ENCODE measurements at places on chromosomes 2 and 18.
A peak's percentile ranks its signal among the peaks of the same experiment; 100 is the strongest.

GRCh38 chr18:4284528-4284927 is 170.6 kb downstream of the DLGAP1 start:
- DNase-seq = no peak

GRCh38 chr18:24103320-24104021 is 35.4 kb upstream of the CABYR start:
- DNase-seq = no peak

GRCh38 chr2:160137464-160137863 is 62.6 kb downstream of the ITGB6 start:
- DNase-seq = no peak

- DNase-seq = no peak
These were observed 11.3 kb downstream of the GAD1 start for GRCh38 chr2:170827841-170828532.

GRCh38 chr2:17083902-17084301 is 418.3 kb upstream of the CYRIA start:
- no peak for DNase-seq

GRCh38 chr18:48161191-48161910 is 230.9 kb upstream of the SMAD2 start:
- peak; percentile 84 for DNase-seq

DNA sequence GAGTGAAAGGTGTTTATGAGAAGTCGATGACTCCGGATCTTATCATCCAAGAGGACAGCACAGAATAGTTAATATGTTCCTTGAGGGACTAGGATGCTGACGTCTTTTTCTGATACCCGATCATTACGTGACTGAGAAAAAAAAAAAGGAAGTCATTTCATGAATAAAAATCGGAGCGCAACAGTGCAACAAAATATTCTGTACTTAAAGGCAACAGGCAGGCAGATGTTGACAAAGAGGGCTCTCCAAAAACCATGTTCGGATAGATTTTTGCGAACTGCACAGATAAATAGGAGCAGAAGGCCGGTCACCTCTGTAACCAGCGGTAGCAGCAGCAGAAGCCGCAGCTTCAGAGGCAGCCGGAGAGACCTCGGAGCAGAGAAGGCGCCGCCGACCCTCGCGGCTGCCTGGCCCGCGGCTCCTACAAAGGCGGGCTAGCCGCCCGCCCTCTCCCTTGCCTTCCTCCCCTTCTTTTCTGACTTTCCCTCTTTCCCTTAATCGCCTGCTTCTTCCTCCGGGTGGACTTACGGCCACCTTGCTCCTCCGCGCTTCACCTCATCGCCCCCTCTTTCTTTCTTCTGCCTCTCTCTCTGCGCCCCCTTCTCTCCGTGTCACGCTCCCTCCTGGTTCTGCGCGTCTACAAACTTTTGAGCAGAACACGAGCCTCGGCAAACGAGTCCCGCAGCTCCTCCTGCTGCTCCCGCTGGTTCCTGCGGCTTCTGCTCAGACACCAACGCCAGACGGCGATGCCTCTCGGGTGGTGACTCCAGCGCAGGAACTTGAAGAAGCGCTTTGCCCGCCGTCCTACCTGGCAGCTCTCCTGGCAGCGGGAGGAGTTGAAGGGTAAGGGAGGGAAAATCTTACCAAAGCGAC is at the start of gene ADCYAP1:
Gene ADCYAP1 (plus strand): TSS at position 654 of the 873 bp plus-strand sequence. CDS start 516 bp downstream, outside the sequence.
- no peak for DNase-seq

DNA sequence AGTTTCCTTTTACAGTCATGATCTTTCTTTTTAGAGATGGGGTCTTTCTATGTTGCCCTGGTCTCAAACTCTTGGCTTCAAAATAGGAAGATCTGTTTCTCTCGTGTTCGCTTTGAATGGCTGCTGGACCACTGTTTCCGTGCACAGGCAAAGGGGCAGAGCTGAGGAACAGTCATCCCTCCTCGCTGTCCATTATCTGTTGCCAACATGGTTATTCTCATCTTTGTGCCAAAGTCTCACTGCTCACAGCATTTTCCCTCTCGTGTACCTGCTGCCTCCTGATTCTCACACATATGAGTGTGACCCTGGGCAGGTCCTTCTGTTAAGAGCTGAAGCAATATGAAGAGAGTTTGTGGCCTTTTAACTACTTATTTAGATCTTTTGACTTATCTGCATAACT is 28.0 kb upstream of the CCNYL1 start:
- DNase-seq = no peak

DNA sequence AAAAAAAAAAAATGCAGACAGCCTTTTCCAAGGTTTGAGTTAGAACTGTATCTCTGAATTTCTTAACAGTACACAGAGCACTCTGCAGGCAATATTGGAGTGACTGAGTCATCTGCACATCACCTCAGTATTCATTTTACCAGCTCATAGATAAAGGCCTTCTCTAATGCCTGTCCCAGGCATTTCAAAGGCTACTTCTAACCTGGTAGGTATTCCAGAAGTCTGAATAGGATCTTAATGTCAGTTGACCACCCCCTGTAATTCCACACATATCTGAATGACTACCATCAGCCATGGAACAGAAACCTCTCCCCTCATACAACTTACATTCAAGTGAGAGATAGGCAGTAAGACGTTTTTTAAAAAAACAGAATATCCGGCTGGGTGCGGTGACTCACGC is 9.0 kb downstream of the METTL21A start:
- no peak for DNase-seq

- DNase-seq = no peak
These were observed 140.6 kb downstream of the BAZ2B start for GRCh38 chr2:159475793-159476192.

DNA sequence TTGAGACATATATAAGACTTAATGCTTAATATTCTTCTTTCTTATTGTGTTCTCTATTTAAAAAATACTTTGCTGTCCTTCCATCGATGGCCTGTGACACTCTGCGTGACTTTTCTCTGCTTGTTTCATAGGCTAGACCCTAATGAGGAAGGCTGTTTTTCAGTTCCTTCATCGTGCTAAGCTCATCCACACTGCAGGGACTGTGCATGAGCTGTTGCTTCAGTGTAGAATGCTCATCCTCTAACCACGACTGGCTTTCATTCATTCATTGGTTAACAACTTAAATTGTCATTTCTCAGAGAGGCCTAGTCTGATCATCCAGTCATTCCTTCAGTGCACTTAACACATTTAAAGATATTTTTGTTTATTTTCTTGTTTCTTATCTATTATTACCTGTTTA is 134.4 kb downstream of the CCDC85A start:
- no peak for DNase-seq

DNA sequence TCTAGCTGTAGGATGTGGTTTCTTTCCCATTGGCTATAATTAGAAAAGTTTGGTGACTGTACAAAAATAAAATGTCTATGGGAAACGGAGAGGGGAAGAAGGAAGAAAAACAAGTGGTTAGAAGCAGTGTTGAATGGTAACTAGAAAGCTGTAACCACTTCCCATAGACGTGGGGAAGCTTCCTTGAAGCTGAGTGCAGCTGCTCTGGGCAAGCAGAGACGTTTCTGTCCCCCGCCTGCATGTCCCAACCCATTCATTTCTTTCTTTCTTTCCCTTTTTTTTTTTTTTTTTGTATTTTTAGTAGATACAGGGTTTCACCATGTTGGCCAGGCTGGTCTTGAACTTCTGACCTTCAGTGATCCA is 367.8 kb upstream of the HS6ST1 start:
- no peak for DNase-seq

- DNase-seq = no peak
These were observed 132.6 kb downstream of the MAP2 start for GRCh38 chr2:209556354-209556961.

- DNase-seq = peak; percentile 82
These were observed 1.9 kb downstream of the PTMA start for GRCh38 chr2:231709981-231710798.

GRCh38 chr18:40387130-40387787 is 1567.8 kb upstream of the PIK3C3 start:
- DNase-seq = no peak

DNA sequence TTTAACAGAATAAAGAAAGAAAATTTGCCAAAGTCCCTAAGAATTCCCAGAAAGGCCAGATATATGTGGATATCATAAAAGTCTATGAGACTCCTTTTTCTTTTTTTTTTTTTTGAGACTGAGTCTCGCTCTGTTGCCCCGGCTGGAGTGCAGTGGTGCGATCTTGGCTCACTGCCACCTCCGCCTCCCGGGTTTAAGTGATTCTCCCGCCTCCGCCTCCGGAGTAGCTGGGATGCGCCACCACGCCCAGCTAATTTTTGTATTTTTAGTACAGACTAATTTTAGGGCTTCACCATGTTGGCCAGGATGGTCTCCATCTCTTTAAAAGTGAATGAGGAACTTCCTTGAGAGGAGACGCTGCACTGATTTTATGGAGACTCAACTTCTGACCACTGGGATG is 335.2 kb downstream of the FBXO15 start:
- no peak for DNase-seq

DNA sequence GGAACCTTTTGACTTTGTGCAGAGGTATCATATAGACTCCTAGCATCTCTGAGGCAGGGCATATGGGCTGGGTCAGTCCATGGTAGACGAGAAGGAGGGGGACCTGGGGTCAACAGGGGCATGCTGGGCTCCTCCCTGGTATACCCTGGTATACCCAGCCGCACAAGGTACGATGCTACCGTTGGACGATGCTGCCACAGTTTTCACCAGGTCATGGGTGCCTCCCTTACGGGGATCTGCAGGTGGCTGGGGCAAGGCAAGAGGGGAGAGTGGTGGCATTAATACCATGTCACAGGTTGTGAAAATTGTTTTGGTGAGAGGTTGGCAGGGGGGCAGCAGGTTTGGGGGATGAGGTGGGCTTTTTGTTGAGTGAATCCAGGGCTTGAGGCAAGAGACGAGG is 149.8 kb downstream of the TSN start:
- DNase-seq = no peak

DNA sequence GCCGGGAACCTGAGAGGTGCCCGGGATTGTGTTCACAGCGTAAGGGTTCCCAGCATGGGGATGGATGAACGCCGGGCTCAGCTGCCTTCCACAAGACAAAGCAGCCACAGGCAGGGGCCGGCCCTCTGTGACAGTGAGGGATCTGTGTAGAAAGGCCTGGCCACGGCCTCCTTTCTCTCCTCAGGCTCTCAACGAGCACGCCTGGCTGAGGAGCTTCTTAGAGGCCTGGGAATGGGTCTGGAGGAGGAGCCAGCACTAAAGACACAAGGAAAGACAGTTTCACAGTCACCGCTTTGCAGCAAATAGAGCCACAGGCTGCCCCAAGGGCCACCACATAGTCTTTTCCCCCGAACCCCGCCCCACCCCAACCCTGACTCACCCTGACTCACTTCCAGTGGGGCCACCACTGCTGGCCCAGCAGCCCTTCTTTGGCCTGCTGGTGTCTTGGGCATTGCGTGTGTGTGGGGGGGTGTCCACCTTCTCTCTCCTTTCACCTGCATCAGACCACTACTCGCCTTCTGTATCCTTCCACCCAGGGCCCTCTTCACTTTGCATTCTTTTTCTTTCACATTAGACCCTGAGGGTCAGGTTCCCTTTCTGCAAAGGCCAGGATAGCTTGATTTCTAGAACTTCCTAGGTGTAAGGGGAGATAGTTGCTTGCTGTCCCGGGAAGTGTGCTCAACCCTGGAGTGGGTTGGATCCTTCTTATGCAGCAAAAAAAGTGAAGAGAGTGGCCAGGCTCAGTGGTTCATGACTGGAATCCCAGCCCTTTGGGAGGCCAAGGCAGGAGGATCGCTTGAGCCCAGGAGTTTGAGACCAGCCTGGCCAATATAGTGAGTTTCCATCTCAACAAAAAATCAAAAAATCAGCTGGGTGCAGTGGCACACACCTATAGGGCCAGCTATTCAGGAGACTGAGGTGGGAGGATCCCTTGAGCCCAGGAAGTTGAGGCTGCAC is 19.3 kb upstream of the HPCAL1 start:
- DNase-seq = no peak

GRCh38 chr2:12585784-12586183 is 131.0 kb upstream of the TRIB2 start:
- DNase-seq = no peak

DNA sequence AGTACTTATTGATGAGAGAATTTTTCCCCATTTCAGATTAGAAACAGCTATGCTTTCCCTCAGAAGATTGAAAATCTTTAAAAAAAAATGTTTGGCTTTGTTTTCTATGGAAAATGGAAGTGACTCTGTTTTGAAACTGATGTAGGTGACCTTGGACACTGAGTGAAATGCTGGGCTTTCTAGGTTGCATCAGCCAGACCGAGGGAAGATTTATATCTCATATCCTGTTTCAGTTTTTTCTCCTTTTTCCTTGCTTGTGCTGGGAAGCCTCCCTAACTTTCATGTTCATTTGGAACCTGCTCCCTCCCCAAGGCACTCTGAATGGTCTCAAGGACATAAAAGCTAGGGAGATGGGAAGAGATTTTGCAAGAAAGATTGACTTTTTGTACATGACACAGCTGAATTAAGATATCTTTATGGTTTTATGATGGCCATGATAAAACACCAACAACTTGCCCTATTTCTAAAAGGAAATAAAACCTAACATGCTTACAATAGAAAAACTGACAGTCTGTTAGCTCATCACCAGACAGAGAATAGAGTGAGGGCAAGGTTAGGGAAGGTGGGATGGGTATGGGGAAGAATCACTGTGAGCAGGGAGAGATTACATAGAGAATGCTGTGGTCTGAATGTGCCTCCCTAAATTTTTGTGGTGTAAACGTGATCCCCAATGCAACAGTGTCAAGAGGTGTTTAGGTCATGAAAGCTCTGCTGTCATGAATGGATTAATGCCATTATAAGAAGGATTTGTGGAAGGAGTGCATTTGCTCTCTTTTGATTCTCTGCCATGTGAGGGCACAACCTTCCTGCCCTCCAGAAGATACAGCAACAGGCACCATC is 249.7 kb downstream of the TPGS2 start:
- DNase-seq = no peak

- no peak for DNase-seq
These were observed 178.0 kb upstream of the SPOPL start for GRCh38 chr2:138323382-138324067.

- no peak for DNase-seq
These were observed 97.8 kb upstream of the POU3F3 start for GRCh38 chr2:104756118-104756517.

DNA sequence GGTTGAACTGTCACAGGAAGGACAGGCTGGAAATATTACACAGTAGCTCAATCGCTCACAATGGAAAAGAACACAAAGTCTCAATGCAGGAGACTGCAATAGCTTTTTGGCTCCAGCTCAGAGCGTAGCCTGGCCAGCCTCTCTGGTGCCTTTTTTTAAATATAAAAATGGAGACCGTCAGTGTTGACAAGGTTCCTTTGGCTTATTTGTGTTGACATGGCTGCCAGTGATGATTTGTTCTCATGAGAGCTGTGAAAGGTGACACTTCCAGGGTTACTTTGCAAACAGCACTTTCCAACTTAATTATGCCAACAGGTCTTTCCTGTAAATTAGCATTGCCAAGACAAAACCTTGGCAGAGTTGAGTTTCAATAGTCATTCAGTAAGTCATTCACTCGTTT is 70.8 kb downstream of the KCNE4 start:
- DNase-seq = no peak

- DNase-seq = no peak
These were observed 15.3 kb downstream of the CTDP1 start for GRCh38 chr18:79694895-79695213.

GRCh38 chr2:101808006-101808562 is 110.6 kb downstream of the MAP4K4 start:
- no peak for DNase-seq

All from left ventricle myocardium inferior (tissue), 1 donor.